ENCODE measurements at places on chromosomes 5 and 9.
A peak's percentile ranks its signal among the peaks of the same experiment; 100 is the strongest.

DNA sequence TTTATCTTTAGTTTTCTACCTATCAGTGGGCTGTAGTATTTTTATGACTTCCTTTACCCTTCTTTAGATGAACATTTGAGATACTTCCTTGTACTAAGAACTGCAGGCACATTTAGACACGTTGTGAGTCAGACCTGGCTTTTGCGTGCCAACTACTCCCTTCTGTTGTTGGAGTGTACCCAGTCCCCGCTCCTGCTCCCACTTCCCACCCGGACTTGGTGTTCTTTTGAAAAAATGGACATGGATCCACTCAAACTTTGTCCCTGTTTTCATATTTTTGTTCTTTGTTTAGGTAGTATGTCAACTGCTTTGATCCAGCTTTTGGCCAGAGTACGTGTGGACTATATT lies 60.7 kb downstream of the PARP8 start:
- no peak for DNase-seq

DNA sequence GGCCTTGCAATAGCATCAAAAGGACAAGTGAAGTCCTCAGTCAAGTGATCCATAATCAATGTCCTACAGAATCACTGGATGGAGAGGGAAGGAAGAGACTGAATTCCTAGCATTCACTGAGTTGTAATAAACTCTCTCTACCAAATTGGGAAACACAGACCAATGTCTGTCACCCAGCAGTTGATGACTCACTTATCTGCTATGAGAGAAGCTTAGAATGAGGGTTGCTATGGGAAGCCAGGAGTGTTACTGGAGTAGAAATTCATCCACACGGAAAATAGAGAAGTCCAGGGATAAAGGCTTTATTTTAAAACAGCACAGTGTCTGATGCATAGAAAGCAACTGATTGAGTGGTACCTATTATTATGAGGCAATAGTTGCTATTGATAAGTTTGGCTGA lies 407.4 kb downstream of the BRINP1 start:
- no peak for DNase-seq

- DNase-seq: no peak
Observed at GRCh38 chr5:59178071-59178470, 595.2 kb downstream of the RAB3C start.

GRCh38 chr9:137891588-137892423 lies 14.2 kb downstream of the CACNA1B start:
- no peak for DNase-seq

GRCh38 chr9:18393340-18394130 lies 80.4 kb upstream of the ADAMTSL1 start:
- peak; percentile 22 for DNase-seq

DNA sequence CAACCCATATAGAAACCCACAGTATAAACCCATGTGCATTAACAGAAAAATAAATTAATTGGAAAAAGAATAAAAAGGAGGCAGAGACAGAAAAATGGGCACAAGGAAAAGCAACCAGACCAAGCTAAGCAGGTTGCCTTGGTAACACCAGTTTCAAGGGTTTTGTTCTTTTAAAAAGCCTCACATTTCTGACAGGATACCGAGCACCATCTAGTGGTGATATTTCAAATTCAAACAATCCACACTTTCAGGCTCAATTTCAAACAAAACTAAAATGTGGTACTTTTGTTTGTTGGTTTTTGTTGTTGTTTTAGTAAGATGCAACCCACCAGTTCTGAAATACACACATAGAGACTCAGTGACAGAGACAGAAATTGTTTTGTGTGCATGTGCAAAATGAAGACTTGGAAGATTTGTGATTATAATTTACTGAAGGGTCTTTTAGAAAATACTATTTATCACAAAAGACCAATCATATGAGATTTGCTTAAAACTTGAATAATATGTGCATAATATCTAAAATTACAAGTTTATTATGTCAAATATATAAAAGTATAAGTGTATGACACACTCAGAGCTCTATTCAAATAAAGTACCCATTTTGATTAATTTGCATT lies 318.2 kb downstream of the SLCO4C1 start:
- peak; percentile 23 for DNase-seq

DNA sequence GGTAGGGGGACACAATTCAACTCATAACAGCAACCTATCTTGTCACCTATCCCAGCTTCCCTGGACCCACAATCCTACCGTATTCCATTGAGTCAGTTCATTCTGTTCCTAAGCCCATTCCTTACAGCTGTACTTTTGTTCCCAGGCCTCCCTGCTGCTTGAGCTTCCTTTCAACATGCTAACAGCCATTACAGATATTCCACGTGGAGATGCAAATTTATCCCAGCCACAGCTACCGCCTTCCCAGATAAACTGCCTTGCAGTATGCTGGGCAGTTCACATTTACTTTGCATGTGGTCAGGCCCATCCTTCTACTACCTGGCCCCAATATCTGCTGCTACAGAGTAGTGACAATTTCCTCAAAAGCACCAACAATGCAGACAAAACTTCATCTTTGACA lies 23.0 kb downstream of the RIGI start:
- no peak for DNase-seq

GRCh38 chr9:129685220-129685932 lies 19.9 kb downstream of the PRRX2 start:
- DNase-seq: no peak

GRCh38 chr5:123209502-123210027 lies 120.5 kb downstream of the PRDM6 start:
- no peak for DNase-seq

DNA sequence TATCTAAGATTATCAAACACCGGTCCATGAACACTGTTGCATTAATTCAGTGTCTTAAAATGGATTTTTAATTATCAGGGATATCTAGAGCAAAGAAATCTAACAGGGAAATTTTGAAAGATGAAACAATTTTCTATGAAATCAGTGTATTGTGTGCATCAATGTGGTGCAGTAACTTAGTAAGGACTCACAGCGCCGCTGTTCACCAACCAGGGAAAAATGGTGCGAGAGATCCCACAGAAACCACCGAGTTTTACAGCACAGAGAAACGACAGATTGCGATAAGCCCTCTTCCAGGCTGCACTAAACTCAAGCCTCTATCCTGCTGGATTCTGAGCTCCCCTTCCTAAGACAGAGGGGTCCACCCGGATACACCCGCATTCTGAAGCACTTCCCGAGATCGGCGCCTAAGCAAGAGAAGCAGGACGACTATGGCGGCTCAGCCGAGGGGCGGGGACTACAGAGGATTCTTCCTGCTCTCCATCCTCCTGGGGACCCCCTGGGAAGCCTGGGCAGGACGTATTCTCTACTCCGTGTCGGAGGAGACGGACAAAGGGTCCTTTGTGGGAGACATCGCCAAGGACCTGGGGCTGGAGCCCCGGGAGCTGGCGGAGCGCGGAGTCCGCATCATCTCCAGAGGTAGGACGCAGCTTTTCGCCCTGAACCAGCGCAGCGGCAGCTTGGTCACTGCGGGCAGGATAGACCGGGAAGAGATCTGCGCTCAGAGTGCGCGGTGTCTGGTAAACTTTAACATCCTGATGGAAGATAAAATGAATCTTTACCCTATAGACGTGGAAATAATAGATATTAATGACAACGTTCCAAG lies at the start of gene PCDHGA7:
PCDHGA7 (plus strand) TSS at position 274 of the 826 bp plus-strand sequence; CDS start at position 432, 158 bp downstream.
- DNase-seq: no peak

DNA sequence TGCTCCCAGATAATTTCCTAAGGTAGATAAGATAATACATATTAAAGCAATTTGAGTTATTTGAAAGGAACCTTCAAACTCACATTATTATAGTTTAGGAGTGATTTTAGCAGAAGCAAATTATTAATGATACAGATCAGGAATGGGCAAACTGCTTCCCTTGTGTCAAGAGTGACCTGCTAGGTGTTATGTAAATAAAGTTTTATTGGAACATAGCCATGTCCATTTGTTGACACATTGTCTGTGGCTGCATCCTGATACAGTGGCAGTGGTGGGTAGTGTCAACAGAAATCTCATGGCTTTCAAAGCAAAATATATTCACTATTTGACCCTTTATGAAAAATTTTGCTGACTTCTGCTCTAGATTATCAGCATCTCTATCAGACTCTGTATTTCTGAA lies 11.4 kb upstream of the BASP1 start:
- DNase-seq: no peak

DNA sequence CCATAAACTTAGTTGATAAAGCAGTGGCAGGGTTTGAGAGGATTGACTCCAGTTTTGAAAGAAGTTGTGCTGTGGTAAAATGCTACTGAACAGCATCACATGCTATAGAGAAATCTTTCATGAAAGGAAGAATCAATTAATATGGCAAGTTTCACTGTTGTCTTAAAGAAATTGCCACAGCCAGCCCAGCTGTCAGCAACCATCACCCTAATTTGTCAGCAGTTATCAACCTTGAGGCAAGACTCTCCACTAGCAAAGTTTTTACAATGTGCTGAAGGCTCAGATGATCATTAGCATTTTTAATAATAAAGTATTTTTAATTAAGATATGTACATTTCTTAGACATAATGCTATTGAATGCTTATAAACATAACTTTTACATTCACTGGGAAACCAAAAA lies 101.0 kb upstream of the SH3GL2 start:
- DNase-seq: no peak

- DNase-seq: peak; percentile 99
Observed at GRCh38 chr9:129776938-129777768, 24.3 kb upstream of the PTGES start.

DNA sequence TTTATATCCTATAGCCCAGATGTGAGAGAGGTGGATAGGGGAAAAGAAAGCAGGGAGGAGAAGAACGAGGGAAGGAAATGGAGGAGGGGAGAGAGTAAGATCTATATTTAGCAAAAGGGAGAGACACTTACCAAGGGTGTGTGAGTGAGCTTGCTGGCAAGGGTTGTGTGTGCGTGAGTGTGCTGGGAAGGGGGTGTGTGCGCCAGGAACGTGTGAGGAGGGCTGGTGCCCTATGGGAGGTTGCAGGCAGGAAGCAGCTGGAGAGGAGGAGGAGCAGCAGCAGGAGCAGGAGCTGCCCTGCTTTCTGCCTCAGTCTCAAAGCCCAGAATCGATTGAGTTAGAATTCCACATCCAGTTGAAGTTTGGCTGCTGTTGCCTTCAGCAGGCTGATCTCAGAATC lies 148.3 kb upstream of the RUSC2 start:
- DNase-seq: no peak

DNA sequence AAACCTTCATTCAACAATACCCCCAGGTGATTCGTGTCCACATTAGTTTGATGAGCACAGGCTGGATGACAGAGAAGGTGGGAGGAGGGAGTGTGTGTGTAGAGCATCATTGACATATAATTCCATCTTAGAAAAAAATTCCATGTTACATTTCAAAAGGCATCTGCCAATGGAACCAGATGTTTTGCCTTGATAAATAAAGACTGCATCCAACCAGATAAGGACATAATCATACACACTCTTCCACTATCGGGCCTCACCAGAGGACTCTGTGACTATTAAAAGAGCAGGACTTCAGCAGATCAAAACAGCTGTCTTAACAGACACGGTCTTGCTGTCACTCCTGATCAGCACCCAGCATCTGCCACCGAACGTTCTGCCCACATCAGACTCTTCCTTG lies 96.4 kb upstream of the SPIN1 start:
- DNase-seq: no peak
